ENCODE measurements at places on chromosomes 2 and 18. TPM values are rescaled to one million over a fixed set of nuclear protein-coding genes. Genes with fewer than 3 reads are reported as not detected.

The MPP4 gene
- not detected for total RNA-seq

- no peak for DNase-seq
Measured at GRCh38 chr2:170582313-170582712, 132.8 kb upstream of the SP5 start.

- no peak for DNase-seq
Measured at GRCh38 chr18:22166069-22166950, 3.1 kb upstream of the GATA6 start.

GRCh38 chr18:34543945-34544344 is 166.2 kb upstream of the DTNA start:
- no peak for DNase-seq

GRCh38 chr18:57008001-57008686 is 138.7 kb upstream of the BOD1L2 start:
- DNase-seq: no peak

DNA sequence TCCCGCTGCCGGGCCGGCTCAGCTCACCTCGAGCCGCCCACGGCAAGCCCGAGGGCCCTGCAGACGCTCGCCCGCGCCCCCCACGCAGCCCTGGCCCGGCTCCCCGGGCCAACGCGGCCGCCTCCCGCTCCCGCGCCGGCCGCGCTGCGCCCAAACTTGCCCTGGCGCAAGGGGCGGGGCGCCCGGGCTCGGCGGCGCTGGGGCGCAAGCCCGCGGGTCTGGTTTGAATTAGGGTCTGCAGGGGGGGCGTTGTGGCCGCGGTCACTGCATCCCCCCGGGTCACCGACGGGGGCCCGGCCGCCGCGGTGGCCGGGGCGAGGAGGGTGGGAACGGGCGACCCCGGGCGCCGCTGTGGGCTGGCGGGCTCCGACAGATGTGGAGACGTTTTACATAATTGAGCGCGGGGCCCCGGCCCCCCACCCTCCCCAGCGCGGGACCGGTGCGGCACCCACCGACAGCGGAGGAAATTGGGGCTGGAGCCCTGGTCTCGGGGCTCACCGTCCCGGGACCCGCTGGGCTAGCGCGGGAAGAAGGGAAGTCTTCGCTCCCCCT is 690 bp downstream of the SDC1 start:
- no peak for DNase-seq

DNA sequence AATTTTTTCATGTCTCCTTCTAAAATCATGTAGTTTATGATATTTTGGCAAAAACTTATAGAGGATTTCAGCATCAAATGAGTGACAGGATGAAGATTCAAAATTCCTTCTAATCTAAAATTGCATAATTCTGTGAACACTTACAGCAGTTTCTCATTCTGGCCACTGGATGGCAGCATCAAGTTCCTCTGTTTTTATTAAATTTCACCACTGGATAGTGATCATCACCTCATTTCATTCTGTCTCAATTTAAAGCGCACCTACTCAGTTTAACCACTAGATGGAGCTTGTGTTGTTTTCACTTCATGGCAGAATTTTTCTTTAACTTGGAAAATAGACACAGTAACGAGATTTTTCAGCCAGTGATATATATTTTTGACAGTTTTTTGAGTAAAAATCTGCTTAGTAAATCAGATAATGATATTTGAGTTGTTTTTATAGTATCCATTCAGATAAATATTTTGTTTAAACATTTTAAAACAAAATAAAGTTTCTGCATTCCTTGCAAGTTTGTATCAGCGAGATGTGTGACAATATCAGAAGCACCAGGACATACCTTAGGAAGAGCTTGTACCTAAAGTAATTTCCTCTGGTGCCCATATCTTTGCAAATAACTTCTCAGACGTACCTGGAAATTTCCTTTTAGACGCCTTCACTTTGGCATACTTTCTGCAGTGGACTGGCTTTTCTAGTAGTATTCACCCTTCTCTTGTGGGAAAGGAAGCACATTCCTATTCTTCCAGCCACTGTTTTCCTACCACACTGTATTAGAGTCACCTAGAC is 94.7 kb upstream of the ARHGAP15 start:
- DNase-seq: peak; percentile 85
